SJCRH30 (cell line): ENCODE measurements at places on chromosomes 7 and 10.

DNA sequence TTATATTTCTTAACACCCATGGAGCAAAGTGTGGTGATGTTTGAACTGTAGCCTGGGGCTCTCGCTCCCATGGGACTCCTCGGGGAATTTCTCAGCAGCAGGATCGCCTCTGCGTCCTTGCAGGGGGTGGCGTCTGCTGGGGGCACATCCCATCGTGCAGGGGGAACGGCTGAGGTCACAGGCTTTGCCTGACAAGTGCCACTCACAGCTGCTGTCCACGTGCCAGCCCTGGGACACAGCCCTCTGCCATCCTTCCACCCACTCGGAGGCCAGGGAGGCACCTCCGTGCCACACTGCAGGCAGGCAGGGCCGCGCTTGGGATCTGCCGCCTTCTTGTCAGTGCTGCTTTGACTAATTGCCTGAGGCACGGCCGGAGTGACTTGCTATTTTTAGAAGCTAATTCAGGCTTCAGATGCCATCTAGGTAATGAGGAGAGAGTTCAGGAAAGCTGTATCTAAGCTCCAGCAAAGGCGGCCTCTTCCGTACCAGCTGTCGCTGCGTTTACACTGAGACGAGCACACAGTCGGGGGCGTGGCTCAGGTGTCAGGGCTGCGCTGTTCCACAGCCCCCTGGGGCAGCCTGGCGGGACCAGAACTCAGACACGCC is 45.7 kb downstream of the PITRM1 start:
- peak; percentile 68 for DNase-seq

DNA sequence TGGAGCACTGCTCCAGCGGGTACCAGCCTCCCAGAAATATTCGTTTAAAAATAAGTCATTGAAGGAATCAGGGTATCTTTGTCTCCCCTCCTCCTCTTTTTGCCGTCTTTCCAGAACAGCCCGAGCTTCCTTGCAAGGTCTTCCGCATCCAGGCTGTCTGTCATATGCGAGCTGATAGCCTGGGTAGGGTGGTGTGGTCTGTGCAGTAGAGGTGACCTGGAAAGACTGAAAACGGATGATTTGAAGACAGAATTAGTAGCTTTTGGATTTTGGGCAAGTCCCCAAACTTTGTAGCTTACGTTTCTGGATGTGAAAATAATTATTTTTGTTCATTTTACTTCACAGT is 480 bp downstream of the VPS50 start:
- no peak for DNase-seq

GRCh38 chr7:116952635-116953371 is 498 bp upstream of the ST7 start:
- peak; percentile 75 for DNase-seq

DNA sequence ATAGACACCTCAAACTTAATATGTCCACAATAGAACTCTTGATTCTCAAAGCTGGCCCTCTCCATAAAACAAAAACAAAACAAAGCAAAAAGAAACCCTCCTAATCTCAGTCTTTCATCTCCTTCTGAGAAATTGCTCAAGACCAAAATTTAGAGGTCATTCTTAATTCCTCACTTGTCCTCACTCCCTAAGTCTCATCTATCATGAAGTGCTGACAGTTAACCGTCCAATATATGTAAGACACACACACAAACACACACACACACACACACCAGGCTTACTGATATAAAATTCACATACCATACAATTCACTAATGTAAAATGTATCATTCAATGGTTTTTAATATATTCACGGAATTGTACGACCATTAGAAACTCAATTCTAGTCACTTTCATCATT is 17.0 kb upstream of the SVIL start:
- no peak for DNase-seq

DNA sequence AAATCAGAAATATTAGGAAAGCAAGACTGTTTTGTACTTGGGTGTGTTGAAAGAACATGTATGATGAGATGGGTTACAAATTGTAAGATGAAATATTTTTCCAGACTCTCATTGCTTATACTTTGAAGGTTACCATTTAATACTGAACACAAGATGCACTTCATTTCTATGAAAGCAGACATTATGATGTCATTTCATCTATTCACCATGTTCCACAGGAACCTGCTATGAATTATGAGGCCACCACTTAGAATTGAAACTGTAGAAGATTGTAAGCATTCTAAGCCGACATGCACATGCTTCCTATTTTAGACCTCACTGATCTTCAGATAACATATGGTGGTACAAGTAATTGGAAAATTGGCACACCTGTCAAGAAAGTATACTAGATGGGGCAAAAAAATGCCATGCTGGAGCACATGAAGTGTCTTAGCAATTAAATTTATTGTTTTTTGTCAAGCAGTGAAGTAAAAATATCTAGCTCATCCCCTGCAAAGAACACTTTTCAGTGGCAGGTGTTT is 195.0 kb downstream of the PHF14 start:
- DNase-seq = no peak

- DNase-seq = no peak
Observed at GRCh38 chr7:112789453-112789816, 758 bp downstream of the TMEM168 start.

DNA sequence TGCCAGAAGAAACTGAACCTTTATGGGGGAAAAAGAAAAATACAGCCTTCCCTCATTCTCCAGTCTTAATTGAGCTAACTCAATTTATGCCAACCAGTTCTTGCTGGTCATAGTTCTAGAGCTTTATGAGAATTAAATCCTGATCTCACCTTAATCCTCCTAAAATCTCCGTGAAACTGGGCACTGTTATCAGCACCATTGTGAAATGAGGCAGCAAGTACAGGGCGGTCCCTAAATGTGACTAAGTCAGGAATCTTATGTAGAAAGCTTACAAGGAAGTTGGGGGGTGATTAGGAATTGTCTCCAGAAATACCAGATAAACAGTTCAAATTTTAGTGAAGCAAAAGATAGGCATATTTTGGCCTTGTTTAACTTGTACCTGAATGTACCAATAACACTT is 10.7 kb upstream of the INSYN2A start:
- DNase-seq = no peak

DNA sequence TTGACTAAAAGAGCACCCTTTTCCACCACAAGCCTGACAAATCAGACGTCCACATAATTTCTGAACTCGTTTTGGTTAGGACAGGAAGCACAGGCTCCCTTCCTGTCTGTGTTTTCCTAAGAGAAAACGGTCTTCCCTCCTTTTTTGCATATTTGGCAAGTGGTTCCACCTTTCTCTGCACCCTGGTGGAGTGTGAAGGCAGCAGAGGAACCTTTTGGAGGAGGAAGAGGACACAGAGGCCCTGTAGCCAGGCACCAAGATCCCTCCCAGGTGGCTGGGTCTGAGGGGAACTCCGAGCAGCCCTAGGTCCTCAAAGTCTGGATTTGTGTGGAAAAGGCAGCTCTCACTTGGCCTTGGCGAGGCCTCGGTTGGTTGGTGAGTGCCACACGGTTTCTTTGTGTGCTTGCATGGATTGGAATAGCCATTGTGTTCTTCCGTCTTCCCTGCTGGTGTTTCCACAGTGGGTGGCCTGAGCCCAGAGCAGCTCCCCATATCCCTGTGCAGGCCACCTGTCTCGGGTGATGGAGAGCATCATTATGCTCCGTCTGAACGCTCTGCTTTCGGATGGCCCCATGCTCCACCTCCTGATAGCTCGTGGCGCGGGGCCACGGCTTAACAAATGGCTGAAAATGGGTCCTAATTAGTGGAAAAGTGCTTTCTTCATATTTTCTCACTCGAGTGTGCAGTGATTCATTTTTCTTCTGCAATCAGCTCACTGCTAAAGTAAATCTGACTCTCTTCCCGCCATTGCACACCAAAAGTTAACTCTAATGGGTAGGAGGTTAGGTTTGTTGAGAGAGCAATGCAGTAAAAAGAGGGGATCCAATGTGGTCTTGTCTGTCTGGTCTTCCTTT is 4.2 kb downstream of the IKZF1 start:
- no peak for DNase-seq

GRCh38 chr7:45646996-45647825 is 73.0 kb downstream of the ADCY1 start:
- peak; percentile 10 for DNase-seq
